ENCODE measurements at places on chromosomes 6 and 20.

DNA sequence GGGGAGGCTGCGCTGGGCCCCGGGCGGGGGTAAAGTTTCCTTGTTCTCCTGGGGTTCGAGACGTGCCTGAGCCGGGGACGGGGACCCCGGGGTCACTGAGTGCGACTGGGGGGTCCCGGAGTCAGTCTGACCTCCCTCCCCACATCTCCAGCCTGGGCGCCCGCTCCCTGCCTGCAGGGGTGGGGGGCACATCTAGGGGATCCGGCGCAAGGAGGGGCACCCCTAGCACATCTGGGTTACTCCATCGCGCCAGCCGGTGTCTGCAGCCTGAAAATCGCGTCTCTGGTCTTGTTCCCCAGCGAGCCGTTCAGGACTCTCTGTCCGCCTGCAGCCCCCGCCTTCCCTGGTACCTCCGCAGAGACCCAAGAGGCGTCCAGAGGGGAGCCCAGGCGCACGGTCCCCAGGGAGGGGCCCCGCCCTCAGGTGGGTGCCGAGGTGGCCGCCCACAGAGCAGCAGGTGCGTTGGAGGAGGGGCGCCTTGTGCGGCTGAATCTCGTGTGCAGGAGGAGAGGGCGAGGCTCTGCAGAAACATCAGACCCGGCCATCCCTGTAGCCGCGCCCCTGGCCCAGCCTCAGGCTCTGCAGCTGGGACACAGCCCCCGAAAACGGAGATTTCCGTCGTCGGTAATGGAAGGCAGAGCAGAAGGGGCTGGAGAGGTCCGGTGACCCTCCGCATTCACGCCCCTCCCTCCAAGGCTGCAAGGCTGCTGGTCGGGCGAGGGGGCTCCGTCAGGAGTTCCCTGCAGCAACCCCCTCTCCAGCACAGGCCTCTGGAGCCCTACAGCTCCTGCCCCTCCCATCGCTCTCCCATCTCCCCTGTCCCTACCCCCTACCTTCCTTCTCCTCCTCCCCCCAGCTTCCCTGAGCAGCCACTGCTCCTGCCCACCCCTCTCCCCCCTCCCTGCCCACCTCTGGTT, 628 bp upstream of the CHRNA4 start:
- no peak for DNase-seq

- DNase-seq, result no peak
Observed at GRCh38 chr6:24006254-24006653, 119.8 kb upstream of the NRSN1 start.

DNA sequence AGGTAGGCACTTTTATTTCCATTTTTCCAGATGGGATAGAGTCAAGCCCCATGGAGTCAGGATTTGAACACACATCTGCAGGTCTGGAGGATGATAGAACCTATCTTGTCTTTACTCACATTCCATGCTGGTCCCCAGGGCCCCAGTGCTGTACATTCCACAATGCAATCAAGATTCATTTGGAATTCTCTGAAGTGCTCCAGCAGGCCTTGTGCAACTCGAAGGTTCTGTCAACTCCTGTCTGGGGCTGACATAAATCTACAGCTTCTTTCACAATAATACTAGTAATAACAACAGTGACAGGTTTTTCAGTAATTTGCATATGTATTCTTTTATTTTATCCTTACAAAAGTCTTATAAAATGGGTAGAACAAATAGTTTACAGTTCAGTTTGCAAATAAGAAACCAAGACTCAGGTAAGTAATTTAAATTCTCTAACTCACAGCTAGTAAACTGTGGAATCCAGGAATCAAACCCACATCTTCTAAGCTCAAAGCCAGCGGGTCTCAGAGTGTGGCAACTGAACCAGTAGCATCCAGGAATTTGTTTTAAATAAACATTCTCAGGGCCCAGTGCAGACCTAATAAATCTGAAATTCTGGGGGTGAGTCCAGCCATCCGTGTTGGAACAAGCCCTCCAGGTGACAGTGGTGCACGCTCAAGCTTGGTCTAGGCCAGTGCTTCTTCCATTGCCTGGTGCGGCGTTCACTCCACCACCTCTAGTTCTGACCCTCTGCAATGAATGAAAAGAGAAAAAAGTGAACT, 137.0 kb upstream of the TNFAIP3 start:
- DNase-seq, result no peak

GRCh38 chr20:31617432-31618104, 12.5 kb downstream of the ID1 start:
- DNase-seq, result no peak

DNA sequence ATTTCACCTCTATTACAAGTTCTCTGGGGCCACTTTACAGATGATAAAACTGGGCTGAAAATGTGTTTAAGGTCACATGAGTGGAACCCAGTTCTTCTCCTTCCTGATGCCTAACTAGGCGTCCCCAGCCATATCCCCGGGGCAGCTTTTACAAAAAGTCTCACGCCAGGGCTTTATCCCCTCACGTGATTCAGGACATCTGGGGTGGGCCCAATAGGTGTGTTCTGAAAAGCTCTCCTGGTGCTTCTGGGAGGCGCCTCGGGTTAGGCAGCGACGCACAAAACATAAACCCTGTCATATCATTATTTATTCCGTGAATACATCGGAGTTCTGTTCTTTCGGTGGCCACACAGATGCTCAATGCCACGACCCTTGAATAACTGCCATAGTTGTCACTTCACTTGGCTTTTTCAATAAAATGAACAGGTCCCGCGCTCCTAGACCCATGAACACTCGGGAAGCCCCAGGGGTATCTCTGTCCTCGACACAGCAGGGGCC, 32.1 kb downstream of the SF3B5 start:
- DNase-seq, result peak; percentile 67

GRCh38 chr6:107607116-107607515, 117.2 kb downstream of the SOBP start:
- DNase-seq, result no peak
